NCI-H510A (cell line): ENCODE measurements at places on chromosomes 6 and 20.

DNA sequence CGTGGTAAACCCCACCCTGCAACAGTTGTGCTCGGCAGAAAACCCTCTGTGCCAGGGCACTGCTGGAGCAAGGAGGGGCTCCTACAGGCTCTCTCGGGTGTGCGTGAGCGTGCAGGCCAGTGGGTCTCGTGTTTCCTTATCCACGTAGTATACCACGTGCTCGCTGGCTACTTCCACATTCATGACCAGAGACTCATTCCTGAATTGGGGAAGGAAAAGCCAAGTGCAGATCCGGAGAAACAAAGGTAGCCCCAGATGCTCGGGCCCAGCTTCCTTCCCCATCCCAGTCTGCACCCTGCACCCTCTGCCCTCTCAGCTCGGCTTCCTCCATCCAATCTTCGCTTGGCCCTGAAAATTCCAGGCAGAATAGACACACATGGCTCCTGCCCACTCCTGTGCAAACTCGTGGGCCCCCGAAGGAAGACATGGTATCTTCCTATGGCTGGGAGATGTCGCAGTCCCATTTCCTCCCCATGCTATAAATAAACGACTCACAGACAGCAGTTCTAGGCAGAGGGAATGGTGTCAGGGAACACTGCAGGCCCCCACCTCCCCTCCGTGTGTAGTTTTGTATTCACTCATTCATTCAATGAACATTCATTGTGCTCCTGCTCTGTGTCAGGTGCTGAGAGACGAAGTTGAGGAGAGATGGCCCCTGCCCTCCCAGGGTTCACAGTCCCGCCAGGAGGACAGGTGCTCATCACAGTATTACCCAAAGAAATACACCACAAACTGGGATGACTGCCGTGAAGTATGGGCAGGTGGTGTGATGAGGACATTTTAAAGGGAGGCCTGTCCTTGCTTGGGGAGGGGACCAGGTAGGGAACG lies 29.6 kb downstream of the NPEPL1 start:
- DNase-seq, result no peak

DNA sequence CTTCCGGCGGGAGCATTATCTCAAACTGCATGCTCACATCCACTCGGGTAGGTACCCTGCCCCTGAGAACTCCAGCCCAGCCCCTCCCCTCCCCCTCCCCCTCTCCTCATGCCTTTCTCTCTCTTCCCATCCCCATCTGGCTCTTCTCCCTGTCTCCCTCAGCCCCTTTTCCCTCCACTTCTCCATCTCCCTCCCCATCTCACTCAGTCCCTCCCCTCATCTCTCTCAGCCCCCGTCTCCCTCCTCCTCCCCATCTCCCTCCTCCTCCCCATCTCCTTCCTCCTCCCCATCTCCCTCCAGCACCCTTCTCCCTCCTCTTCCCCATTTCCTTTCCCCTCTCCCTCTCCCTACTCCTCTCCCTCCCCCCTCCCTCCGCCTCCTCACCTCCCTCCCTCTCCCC lies 27.3 kb upstream of the CHMP4B start:
- DNase-seq, result no peak

DNA sequence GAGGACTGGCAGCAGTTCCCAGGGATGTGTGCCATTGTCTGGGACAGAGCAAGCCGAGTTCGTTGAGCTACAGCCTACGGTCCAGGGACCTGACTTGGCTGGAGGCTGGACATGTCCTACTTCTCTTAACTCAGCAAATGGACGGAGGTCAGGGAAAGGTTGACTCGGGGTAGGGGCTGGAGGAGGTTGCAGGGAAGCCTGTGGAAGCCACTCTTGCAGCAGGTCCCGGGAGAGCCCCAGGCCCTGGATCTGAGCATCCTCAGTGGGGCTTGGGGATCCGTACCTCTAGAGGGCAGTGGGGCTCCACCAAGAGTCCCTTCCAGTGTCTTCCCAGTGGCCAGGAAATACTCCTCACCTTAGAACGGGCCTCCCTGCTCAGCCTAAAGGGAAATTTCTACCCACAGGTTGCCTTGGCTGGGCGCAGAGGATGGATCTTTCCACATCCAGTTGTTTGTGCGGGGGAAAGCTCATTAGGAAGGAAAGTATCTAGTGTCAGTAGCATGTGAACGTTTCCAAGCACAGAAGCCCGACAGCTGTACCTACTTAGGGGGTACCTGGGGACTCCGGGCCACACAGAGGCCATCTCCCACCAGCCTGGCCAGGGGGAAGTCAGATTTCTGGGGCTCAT lies 170.2 kb downstream of the NFATC2 start:
- peak; percentile 32 for DNase-seq

- no peak for DNase-seq
Observed at GRCh38 chr20:17505636-17506517, 25.3 kb downstream of the BFSP1 start.

GRCh38 chr20:45115829-45116228 lies 855 bp upstream of the WFDC5 start:
- DNase-seq, result no peak

- no peak for DNase-seq
Observed at GRCh38 chr6:47248446-47248845, 61.3 kb downstream of the TNFRSF21 start.

DNA sequence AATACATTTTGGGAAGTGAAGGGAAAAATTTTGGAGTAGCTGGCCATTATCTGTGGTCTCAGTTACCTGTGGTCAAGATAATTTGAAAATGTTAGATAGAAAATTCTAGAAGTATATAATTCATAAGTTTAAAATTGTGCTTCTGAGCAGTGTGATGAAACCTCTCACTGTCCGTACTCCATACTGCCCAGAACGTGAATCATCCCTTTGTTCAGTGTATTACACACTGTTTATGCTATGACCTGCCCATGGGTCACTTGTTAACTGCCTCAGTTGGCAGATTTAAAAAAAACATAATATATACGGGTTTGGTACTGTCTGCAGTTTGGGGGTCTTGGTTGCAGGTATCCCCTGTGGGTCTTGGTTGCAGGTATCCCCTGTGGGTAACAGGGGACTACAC lies 4.1 kb upstream of the CALHM5 start:
- DNase-seq, result no peak

DNA sequence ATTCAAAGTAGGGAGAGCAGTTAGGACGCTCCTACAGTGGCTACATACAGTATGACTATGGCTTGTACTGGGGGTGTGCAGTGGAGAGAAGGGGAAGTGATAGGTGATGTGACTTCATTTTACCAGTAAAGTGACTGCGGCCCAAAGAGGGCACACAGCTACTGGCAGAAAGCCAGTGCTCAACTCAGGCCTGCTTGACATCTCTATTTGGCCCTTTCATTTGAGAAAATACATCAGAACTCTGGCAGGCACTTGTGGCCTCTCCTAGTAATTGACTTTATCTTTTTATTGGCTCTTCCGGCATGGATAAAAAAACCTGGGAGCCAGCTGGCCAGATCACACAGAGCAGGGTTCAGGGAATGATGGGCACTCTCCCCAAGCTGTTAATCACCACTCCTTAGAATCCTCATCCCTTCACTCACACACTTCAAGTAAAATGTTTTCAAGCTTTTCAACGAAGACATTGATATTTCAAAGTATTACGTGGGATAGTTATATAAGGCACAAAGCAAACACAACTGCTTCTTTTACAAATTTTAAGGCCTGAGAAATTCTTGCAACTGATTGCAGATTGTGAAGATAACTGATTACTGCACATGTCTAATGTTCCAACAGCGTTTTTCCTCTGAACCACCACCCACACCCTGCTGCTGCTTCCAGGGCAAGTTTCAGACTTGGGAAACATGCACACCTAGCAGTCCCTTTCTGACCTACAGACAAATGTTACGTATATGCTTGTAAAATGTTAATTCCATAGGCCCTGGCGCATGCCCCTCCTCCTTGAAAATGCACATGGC lies 73.5 kb downstream of the TNFRSF21 start:
- DNase-seq, result peak; percentile 75
